ENCODE measurements at places on chromosomes 12 and 14. TPM values are rescaled to one million over a fixed set of nuclear protein-coding genes. Genes with fewer than 3 reads are reported as not detected.

- no peaks in the 10 kb centered on the region for H3K36me3 ChIP-seq
- H3K4me3 ChIP-seq = no peak overlapping the region
- no peak for DNase-seq
- H3K27ac ChIP-seq = no peak overlapping the region
Observed at GRCh38 chr12:99332936-99333591, 314.5 kb upstream of the GARIN6 start.

DNA sequence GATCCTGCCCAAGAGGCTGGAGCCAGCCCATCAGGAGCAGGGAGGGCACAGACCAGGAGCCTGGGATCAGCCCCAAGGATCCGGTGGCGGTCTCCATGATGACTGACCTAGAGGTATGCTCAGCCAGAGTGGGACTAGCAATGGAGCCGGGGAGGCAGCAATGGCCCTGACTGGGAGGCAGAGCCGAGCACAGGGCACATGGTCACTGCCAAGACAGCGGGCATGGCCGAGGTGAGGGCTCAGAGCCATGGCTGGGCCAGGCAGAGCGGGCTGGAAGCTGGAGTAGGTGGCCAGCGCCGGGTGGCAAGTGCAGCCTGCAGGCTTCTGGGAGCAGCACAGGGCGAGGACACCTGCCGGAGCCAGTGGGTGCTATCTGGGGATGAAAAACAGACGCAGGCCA lies 259.3 kb downstream of the BCL11B start:
- no peaks in the 10 kb centered on the region for H3K36me3 ChIP-seq
- H3K4me1 ChIP-seq = no peaks in the 10 kb centered on the region
- H3K27ac ChIP-seq = no peak overlapping the region
- H3K27me3 ChIP-seq = no peaks in the 10 kb centered on the region
- no peak for DNase-seq

DNA sequence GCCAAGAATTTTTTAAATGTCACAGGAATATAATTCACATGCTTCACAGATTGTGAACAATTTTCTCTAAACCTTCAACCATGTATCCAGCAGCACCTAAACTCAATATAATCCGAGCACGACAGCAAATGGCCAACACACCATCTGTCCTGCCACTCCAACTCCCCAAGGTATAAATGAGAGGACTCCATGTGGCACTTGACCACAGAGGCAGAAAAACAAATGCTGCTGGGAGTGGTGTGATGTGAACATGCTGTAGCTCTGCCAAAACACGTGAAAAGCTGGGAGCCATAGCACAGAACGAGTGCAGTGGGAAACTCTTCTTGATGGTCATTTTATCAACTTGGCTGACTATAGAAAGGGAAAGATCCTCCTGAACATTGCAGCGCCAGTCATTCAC lies 70.9 kb downstream of the LLPH start:
- H3K27ac ChIP-seq = no peak overlapping the region
- H3K4me3 ChIP-seq = no peak overlapping the region
- H3K4me1 ChIP-seq = no peaks in the 10 kb centered on the region
- DNase-seq = peak; percentile 55

- no peaks in the 10 kb centered on the region for H3K36me3 ChIP-seq
- no peak for DNase-seq
- H3K4me1 ChIP-seq = peaks cover 14% of the 10 kb centered on the region
- H3K27ac ChIP-seq = no peak within 1 kb of the TSS
- H3K27me3 ChIP-seq = peaks cover 26% of the 10 kb centered on the region
- H3K4me3 ChIP-seq = peak within 1 kb of the TSS; percentile 64
Observed at GRCh38 chr14:30874120-30874998, at the start of gene COCH. COCH (plus strand) TSS chr14:30874559; CDS start chr14:30874939, 380 bp downstream.

DNA sequence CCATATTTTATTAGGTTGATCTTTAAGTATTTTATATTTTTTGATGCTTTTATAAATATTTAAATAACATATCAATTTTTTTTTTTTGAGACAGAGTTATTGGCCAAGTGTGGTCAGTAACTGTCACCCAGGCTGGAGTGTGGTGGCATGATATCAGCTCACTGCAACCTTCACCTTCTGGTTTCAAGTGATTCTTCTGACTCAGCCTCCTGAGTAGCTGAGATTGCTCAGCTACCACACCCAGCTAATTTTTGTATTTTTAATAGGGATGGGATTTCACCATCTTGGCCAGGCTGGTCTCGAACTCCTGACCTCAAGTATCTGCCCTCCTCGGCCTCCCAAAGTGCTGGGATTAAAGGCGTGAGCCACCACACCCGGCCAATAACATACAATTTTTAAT lies 71.1 kb downstream of the FUT8 start:
- H3K36me3 ChIP-seq = no peaks in the 10 kb centered on the region
- no peaks in the 10 kb centered on the region for H3K4me1 ChIP-seq

DNA sequence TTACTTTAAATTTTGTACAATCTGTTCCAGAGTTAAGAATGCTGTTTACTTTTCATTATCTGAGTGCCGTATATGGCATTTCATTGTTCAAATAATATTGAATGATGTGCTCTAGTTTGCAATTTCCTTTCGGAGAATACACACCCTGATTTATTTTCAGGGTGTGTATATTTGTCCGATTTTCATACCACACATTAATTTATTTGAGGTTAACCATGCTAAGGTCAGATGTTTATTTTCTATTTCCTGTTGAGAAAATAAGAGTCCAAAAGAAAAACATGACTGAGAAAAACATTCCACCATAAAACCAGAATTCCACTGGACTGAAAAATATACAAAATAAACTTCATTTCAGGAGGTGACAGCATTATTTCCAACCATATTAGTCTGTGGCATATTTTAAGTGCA lies 64.2 kb upstream of the OVCH1 start:
- no peak overlapping the region for H3K4me3 ChIP-seq
- peak overlapping the region; percentile 40 for H3K27ac ChIP-seq
- DNase-seq = no peak
- peaks cover 7% of the 10 kb centered on the region for H3K36me3 ChIP-seq
- H3K27me3 ChIP-seq = no peaks in the 10 kb centered on the region

DNA sequence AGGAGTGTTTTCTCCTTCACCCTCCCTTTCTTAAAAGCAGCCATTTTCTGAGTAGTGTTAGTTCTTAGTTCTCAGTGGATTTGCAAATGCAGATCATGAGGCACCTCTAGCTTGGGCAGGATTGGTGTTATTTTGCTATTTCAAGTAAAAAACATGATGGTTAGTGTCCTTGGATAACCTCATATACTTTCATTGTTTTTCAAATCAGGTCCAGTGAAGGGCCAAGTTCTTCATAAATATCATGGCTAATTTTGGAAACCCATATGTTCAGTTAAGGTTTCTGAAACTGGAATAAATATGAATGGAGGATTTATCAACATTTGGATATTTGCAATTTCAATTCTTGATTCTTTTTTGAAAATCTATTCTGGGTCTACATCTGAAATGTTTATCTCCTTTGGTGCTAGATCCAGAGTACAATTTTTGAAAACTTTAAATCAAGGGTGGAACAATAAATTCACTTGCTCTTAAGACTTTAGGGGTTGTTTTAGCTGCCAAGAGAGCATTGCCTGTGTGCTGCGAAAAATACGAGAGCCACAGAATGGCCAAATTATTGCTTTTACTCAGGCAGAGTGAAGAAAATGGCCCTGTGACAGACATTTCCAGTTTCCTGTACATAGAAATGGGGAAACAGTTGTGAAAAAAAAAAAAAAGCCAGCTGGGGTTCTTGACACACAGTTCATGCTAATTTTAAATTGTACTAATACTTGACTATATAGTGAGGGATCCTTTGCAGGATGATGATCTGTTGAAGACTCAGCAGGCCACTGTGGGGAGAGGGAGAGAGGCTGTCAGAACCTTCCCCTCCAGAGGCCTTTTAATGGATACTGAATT lies 104.6 kb downstream of the BICD1 start:
- H3K4me1 ChIP-seq = peaks cover 12% of the 10 kb centered on the region
- no peak overlapping the region for H3K27ac ChIP-seq
- H3K36me3 ChIP-seq = peaks cover 3% of the 10 kb centered on the region
- no peaks in the 10 kb centered on the region for H3K27me3 ChIP-seq
- no peak for DNase-seq

DNA sequence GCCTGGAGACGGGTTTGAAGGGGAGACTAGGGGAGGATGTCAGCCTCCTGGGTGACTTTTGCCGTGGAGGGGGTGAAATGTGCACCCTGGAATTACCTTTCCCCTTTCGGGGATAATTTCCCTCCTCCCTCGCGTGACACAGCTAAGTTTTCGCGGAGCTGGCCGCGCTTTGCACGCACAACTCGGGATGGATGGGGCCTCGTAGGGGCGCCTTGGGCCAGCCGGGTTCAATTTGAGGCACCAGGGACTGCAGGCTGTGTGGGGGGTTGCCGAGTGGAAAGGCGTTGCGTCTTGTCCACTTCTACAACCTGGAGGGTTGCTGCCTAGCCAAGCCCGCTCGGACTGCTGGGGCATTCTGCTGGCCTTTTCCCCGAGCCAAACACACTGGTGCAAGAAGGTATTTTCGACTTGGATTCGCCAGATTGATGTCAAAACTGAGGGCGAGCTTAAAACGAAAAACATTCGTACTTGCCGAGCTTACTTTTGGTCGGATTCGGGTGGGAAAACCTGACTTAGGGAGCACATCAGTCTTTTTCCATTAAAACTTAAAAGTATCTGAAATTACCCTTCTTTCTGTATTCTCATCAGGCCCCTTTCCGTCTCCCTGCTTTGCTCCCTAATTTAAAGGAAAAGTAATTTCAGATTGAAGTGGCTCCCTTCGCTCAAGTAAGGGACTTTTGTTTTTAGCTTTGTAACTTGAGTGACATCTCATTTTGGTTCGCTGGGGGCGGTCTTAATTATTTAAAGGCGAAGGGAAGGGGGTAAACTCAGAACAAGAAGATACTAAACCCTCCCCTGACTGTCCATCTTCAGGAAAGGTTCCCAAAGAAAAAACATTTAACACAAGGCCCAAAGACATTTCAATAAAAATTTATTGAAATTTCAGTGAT lies 14.3 kb downstream of the TBX3 start:
- H3K36me3 ChIP-seq = peaks cover 34% of the 10 kb centered on the region
- peak overlapping the region; percentile 41 for H3K27ac ChIP-seq
- no peak for DNase-seq

DNA sequence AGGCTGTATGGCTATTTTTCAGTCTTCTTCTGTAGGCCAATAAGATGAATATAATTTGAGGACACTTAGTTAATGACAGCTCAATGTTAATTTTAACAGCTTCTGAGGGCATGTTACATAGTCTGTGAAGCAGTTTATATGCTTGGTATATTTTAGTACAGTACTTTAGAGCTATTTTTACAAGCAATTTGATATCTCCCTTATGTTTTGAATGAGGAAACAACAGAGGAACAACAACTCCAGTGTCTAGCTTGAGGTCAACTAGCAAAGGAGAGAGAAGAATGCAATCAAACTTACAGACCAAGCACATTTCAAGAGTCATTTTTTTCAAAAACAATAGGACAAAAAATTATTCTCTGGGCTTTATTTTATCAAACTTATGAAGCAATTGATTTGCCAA lies 469.1 kb upstream of the DCN start:
- no peaks in the 10 kb centered on the region for H3K36me3 ChIP-seq
- H3K27me3 ChIP-seq = no peaks in the 10 kb centered on the region
- H3K27ac ChIP-seq = no peak overlapping the region
- DNase-seq = no peak
- no peaks in the 10 kb centered on the region for H3K4me1 ChIP-seq
- no peak overlapping the region for H3K4me3 ChIP-seq

- H3K4me1 ChIP-seq = no peaks in the 10 kb centered on the region
- no peak for DNase-seq
- H3K27ac ChIP-seq = no peak overlapping the region
- no peaks in the 10 kb centered on the region for H3K36me3 ChIP-seq
- no peak overlapping the region for H3K4me3 ChIP-seq
- H3K27me3 ChIP-seq = no peaks in the 10 kb centered on the region
Observed at GRCh38 chr12:85244561-85244960, 35.5 kb upstream of the ALX1 start.

DNA sequence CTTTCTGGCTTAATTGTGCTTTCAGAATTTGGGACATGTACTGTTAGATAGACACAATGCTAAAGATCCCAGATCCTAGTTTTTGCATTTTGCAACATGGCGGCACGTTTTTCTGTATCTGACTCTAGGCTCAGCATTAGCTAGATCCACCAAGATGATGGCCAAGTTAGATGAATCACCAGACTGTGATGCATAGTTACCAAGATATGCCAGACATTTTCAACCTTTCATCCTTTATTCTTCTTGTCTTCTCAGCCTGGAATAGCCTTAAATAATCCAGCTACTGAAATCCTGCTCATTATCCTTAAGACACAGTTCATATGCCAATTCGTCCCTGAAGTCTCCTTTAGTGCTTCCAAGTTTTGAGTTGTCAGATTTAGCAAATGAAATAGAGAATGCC lies 144.9 kb upstream of the CRY1 start:
- H3K4me1 ChIP-seq = no peaks in the 10 kb centered on the region
- no peak overlapping the region for H3K4me3 ChIP-seq
- no peak for DNase-seq
- no peaks in the 10 kb centered on the region for H3K36me3 ChIP-seq
- H3K27ac ChIP-seq = no peak overlapping the region

Gene AGAP2
- 3.3 TPM for total RNA-seq

Gene SRGAP1
- 13.8 TPM for total RNA-seq
